Esophagus squamous epithelium (tissue), 5 donors: ENCODE measurements at places on chromosomes 16 and 17.

DNA sequence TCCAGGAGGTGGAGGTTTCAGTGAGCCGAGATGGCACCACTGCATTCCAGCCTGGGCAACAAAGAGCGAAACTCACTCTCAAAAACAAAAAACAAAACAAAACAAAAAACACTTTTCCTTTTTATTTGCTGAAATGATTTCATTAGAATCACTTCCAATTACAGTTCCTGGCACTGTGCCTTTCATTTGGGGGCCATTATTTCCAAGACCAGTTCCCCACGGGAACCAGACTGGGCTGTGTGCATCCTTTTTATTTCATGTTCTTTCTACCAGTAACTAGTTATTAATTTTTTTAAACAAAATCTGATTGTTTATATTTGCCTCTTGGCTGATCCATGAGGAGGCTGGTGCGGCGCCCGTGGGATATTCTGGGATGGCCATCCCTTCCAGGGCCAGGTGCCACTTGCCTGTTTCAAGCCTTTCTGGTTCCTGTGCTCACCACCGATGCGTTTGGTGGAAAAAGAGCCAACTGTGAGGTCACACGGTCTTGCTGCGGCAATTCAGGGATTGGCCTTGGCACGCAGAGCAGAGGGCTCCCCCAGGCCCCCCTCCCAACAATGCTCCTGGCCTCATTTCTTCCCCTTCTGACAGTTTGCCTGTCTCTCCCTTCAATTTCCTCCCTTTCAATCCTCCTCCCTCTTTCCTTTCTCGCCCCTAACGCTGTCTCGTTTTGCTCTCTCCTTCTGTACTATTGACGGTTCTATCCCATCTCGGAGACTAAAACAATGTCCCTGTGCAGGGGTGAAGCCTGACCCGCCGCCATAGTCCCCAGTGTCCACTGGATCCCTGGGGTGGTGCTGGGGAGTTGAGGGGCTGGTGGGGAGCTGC lies 13.4 kb downstream of the UBALD1 start:
- no peak for DNase-seq

DNA sequence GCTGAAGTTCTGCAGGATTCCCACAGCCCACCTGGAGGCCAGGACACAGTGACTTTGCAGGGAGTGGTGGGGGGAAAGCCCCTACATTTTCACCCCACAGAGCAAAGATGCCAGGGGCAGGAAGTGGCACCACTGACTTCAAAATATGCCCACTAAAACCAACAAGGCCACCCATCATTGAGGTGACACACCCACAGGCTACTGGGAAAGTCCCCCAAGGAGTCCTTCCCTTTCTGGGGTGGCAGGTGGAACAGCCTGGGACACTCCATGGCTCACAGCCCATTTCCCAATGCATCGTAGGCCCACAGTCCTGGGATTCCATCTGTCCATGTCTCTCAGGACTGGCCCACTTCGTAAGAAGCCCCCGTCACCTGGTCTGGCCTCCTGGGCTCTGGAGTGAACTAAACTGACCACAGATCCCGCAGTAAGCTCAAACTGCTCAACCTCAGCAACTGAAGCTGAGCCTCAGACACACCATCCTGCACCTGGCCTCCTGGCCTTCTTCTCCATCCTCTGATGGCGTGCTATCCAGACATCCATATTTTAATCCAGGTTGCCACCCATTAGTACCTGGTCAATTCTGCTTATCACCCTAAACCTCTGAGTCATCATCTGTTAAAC lies 7.5 kb upstream of the CCL1 start:
- no peak for DNase-seq

GRCh38 chr16:51431517-51432241 lies 280.6 kb upstream of the SALL1 start:
- no peak for DNase-seq

DNA sequence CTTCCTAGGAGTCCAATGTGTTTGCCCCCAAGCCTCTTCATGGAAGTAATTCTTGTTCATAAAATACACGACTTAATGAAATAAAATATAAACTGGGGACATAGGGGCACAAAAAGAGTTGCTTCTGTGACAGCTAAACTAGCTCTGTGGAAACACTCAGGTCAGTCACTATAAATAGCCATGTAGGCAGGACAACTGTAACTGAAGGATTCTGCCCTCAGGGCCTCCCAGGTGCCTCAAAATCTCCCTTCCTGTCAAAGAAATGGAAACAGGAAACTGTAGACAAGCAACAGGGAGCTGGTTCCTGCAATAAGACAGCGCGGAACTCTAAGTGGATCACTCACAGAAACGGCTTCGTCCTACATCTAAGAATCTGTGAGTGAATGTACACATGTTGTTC lies 178.1 kb upstream of the ZFHX3 start:
- no peak for DNase-seq

DNA sequence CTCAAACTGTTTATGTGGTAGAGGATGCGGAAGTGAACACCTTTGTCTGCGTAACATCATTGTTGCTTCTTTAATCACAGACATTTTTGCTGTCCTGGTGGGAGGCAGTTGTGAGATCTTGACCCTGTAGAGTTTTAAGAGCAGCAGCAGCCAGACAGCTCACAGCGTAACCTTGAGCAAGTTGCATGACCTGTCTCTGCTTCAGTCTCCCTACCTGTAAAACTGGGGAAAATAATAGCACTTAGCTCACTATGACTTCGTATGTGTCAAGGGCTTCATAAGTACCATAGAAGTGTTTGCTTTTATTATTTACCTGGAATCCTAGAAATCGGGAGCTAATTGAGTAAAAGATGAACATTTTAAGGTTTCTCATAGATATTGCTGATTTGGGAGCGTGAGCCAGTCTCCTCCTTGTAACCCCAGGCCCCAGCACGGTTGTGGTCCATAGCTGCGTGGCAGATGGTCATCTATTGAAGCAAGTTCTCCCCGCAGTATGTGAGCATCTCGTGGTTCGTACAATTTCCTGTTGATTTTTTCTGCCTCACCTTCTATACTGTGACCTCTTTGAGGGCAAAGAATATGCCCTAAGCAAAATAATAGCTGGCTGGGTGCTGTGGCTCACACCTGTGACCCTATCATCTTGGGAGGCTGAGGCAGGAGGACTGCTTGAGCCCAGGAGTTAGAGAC lies 34.4 kb downstream of the GPRC5B start:
- DNase-seq: no peak

GRCh38 chr17:67165201-67165600 lies 79.8 kb downstream of the HELZ start:
- no peak for DNase-seq

DNA sequence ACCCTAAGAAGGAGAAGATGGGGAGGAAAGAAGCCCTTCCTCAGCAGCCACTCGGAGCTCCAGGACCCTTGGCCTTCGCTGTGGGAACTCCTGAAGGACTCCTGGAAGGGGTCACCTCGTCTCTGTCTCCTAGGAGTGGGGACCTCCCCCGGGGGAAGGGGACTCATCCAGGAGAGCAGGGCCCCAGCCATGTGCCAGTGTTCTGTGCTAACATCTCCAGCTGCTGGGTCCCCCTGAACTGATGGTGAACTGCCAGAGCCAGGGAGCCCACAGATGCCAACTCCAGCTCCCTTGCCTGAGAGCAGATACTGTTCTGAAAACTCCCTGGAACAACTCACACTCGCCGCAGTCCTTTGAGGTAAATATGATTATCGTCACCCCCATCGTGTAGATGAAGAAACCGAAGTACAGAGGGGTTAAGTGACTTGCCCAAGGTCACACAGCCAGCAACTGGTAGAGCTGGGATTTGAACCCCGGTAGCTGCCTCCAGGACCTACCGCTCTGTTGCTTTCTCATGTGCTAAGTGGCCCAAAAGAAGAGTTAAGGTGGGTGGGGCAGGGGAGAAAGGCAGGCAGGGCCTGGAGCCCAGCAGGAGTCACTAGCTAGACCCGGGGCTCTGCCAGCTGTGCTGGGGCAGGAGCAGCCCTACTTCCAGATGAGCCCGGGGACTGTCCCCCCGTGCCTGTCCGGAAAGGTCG lies 10.5 kb downstream of the TIMM22 start:
- DNase-seq: no peak

DNA sequence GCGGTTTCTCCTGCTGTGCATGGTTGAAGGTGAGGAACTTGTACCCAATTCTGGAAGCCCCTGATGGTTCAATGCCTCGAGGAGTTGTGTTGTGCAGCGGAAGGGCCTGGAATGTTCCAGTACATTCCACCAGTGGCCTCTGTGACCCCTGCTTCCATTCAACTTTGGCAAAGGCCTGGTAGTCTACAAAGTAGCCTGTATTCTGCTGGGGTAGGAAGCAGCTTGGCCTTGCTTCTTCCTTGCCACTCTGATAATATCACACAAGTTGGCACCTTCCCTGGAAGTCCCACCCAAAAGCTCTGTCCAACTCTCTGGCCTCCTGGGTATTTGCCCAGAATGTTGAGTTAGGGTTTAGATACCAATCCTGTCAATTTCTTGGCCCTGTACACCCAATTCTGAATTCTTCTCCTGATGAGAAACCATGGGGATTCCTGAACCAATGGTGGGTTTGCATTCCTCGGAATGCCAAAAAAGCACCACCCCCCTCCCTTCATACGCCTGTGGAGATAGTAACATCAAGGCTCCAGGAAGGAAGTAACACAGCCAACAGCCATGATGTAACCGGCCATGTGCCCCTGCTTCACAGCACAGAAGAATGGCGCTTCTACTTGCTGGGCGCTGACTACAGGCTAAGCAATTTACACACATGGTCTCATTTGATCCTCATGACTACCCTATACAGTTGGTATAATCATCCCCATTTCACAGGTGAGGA lies 11.8 kb upstream of the FAM117A start:
- DNase-seq: no peak

GRCh38 chr17:56592487-56593085 lies 913 bp upstream of the NOG start:
- DNase-seq: no peak
